ENCODE measurements at places on chromosomes 7 and 10.

- DNase-seq = no peak
These were observed 25.6 kb downstream of the PRF1 start for GRCh38 chr10:70576803-70577517.

GRCh38 chr10:126205486-126206205, 182.6 kb downstream of the ADAM12 start:
- DNase-seq = no peak

GRCh38 chr7:136883046-136883445, 14.6 kb downstream of the CHRM2 start:
- no peak for DNase-seq

- DNase-seq = no peak
These were observed 53.1 kb downstream of the TEX36 start for GRCh38 chr10:125629758-125630376.

Data from mucosa of gallbladder (tissue), 1 donor.